ENCODE measurements at places on chromosomes 4 and X.

GRCh38 chr4:86939729-86940575, 5.1 kb downstream of the AFF1 start:
- peaks cover 39% of the 10 kb centered on the region for H3K4me1 ChIP-seq
- DNase-seq: peak; percentile 6
- H3K36me3 ChIP-seq: no peaks in the 10 kb centered on the region
- H3K27me3 ChIP-seq: no peaks in the 10 kb centered on the region
- peak overlapping the region; percentile 37 for H3K27ac ChIP-seq

- no peak for DNase-seq
- H3K27me3 ChIP-seq: no peaks in the 10 kb centered on the region
- no peak overlapping the region for H3K27ac ChIP-seq
- no peak overlapping the region for H3K4me3 ChIP-seq
- no peaks in the 10 kb centered on the region for H3K4me1 ChIP-seq
Measured at GRCh38 chr4:126756050-126756829, 876.5 kb upstream of the INTU start.

DNA sequence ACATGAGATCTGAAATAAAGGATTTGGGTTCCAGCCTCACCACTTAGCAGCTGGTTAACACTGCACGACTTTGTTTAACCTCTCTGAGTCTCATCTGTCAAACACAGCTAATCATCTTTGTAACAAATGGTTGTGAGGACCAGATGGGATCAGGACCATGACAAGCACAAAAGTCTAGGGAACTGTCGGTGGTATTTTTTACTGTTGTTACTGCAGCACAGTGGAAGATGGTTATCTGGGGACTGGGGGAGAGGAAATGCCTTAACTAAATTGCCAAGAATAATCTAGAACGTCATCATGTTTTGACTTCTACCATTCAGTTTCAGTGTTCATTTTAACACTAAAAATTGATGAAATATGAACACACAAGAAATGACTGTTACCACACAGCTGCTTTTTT, 99.5 kb downstream of the ADGRA3 start:
- no peak overlapping the region for H3K4me3 ChIP-seq
- DNase-seq: no peak
- H3K27me3 ChIP-seq: no peaks in the 10 kb centered on the region
- H3K36me3 ChIP-seq: no peaks in the 10 kb centered on the region

GRCh38 chr4:128630871-128631270, 178.6 kb upstream of the JADE1 start:
- no peak overlapping the region for H3K27ac ChIP-seq
- no peaks in the 10 kb centered on the region for H3K4me1 ChIP-seq
- no peaks in the 10 kb centered on the region for H3K27me3 ChIP-seq
- H3K36me3 ChIP-seq: no peaks in the 10 kb centered on the region
- no peak overlapping the region for H3K4me3 ChIP-seq

- no peak overlapping the region for H3K27ac ChIP-seq
- H3K36me3 ChIP-seq: no peaks in the 10 kb centered on the region
- H3K4me1 ChIP-seq: peaks cover 5% of the 10 kb centered on the region
Measured at GRCh38 chr4:7721984-7722551, 217.6 kb downstream of the AFAP1 start.

Measured in esophagus squamous epithelium (tissue), 5 donors.